ENCODE measurements at places on chromosomes 5 and 9. TPM values are rescaled to one million over a fixed set of nuclear protein-coding genes. Genes with fewer than 3 reads are reported as not detected.
A peak's percentile ranks its signal among the peaks of the same experiment; 100 is the strongest.

SLC6A3 gene
- total RNA-seq: 0.33 TPM

ANP32B gene
- total RNA-seq: 44.7 TPM

- no peaks in the 10 kb centered on the region for H3K36me3 ChIP-seq
- H3K27me3 ChIP-seq: no peaks in the 10 kb centered on the region
- no peak overlapping the region for H3K4me3 ChIP-seq
- H3K27ac ChIP-seq: no peak overlapping the region
Measured at GRCh38 chr9:72979405-72980100, 26.7 kb upstream of the ALDH1A1 start.

DNA sequence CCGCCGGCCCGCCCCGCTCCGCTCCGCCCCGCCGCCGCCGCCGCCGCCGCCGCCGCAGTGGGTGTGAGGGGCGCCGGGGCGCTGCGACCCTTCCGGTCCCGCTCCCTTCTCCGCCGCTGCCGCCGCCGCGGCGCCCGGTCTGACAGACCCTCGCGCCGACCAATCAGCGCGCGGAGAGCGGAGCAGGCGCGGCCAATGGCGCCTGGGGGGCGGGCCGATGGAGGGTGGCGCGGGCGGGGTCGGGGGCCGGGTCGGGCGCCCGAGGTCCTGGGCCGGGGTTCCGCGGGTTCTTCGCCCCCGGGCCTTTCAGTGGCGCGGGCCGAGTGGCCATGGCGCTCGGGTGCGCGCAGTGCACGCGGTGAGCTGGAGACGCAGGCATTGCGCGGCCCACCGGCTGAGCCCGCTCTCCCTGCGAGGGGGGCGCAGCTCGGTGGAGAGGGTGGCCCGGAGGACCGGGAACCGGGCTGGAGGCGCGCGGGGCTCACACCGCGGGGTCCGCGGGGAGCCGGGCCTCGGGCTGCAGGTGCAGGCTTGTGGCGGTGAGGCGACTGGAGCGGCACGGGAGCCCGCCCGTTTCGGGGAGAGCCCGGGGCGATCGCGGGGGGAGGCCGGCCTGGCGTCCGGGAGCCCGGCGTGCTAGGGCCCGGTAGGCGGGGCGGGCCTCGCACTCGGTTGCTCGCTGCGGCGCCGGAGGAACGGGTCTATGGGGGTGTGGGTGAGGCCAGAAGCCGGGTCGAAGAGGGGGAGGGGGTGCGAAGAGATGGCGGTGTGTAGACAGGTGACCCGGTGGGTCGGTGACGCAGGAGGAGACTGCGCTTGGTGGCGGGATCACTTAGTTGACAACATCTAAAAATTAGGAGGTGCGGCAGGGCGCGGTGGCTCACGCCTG lies at the start of gene MAPK9:
Gene MAPK9 (minus strand): TSS at position 141 of the 889 bp plus-strand sequence. CDS start 11,522 bp downstream, outside the sequence.
- H3K36me3 ChIP-seq: no peaks in the 10 kb centered on the region
- H3K4me3 ChIP-seq: peak within 1 kb of the TSS; percentile 98
- H3K27ac ChIP-seq: peak within 1 kb of the TSS; percentile 87
- H3K27me3 ChIP-seq: no peaks in the 10 kb centered on the region
- H3K4me1 ChIP-seq: peaks cover 14% of the 10 kb centered on the region
- no peak for DNase-seq

NR5A1 gene
- 0.52 TPM for total RNA-seq

- no peak overlapping the region for H3K4me3 ChIP-seq
- H3K36me3 ChIP-seq: no peaks in the 10 kb centered on the region
- H3K27me3 ChIP-seq: no peaks in the 10 kb centered on the region
- no peaks in the 10 kb centered on the region for H3K4me1 ChIP-seq
- no peak overlapping the region for H3K27ac ChIP-seq
Measured at GRCh38 chr5:171541341-171541776, 121.9 kb downstream of the FGF18 start.

SLC4A9 gene
- not detected for total RNA-seq

DNA sequence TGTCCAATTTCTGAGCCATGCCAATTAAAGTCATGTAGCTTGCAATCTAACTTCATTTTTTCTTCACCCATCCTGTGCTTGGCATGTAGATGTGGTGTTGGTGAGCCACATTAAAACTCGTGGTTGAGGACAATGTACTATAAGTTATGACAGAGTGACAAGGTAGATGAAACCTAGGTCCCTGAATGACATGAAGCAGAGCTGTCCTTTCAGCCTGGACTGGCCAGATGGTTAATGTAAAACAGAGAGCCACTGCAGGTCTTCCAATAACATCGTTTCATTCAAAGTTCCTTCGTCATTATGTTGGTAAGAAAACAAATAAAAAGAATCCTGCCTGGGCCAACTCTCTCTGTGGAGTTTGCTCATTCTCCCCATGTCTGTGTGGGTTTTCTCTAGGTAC lies 856.5 kb upstream of the SEMA6A start:
- no peaks in the 10 kb centered on the region for H3K4me1 ChIP-seq
- DNase-seq: no peak
- no peaks in the 10 kb centered on the region for H3K27me3 ChIP-seq
- no peaks in the 10 kb centered on the region for H3K36me3 ChIP-seq
- no peak overlapping the region for H3K4me3 ChIP-seq
- no peak overlapping the region for H3K27ac ChIP-seq

HAND1 gene
- 0.19 TPM for total RNA-seq

SPINK6 gene
- total RNA-seq: 1.2 TPM

GRCh38 chr5:155598552-155598951 lies 585.0 kb downstream of the KIF4B start:
- no peaks in the 10 kb centered on the region for H3K4me1 ChIP-seq
- H3K36me3 ChIP-seq: no peaks in the 10 kb centered on the region
- no peak for DNase-seq
- no peak overlapping the region for H3K27ac ChIP-seq
- H3K27me3 ChIP-seq: no peaks in the 10 kb centered on the region

C5orf58 gene
- not detected for total RNA-seq

CER1 gene
- total RNA-seq: 0.05 TPM

- H3K27ac ChIP-seq: no peak overlapping the region
- H3K27me3 ChIP-seq: no peaks in the 10 kb centered on the region
- peaks cover 8% of the 10 kb centered on the region for H3K36me3 ChIP-seq
- no peaks in the 10 kb centered on the region for H3K4me1 ChIP-seq
- H3K4me3 ChIP-seq: no peak overlapping the region
Measured at GRCh38 chr9:128836509-128837145, 7.0 kb upstream of the SPOUT1 start.

CTSV gene
- total RNA-seq: 129 TPM

DNA sequence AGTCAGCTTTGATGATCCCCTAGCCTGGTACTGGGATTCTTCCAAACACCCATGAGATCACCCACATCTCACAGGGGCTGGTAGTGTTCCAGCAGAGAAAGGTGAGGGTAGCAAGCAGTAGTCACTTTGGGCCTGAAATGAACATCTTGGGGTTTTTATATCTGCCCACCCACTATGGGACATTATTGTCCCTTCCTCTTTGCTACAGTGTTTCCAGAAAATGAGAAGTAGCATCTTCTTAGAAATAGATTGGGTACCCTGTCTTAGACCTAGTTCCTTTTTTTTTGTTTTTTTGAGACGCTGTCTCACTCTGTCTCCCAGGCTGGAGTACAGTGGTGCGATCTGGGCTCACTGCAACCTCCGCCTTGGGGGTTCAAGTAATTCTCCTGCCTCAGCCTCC lies 249.2 kb upstream of the ANKRD55 start:
- H3K27ac ChIP-seq: no peak overlapping the region
- peaks cover 23% of the 10 kb centered on the region for H3K4me1 ChIP-seq
- no peaks in the 10 kb centered on the region for H3K36me3 ChIP-seq
- no peak overlapping the region for H3K4me3 ChIP-seq
- H3K27me3 ChIP-seq: peaks cover 31% of the 10 kb centered on the region

GRCh38 chr5:67358186-67358585 lies 161.6 kb upstream of the CD180 start:
- H3K27ac ChIP-seq: no peak overlapping the region
- no peaks in the 10 kb centered on the region for H3K36me3 ChIP-seq
- no peaks in the 10 kb centered on the region for H3K4me1 ChIP-seq
- no peak overlapping the region for H3K4me3 ChIP-seq
- no peaks in the 10 kb centered on the region for H3K27me3 ChIP-seq

DNA sequence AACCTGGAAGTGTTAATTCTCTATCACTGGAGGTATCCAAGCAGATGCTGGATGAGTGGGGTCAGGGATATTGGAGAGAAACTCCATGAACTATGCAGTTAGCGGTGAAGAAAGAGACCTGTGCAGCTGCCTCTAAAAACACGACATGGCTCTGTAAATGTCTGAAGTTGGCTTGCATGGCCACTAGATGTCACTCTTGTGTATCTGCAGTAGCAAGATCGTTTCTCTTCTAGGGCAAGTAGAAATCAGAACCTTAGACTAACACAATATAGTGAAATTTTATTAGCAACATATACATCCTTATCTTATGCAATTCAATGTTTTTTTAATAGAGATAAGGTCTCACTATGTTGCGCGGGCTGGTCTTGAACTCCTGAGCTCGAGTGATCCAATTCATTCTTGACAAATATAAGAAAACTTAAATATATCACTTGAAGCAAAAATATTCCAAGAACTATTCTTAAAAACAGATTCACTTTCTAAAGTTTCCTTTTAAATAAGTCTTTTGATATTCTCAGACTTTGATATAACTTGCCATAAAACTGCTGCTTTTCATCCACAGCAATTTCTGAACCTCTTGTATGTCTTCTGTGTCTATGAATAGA lies 2.9 kb downstream of the OR2S2 start:
- H3K27ac ChIP-seq: no peak overlapping the region
- no peaks in the 10 kb centered on the region for H3K4me1 ChIP-seq
- DNase-seq: peak; percentile 86
- H3K27me3 ChIP-seq: no peaks in the 10 kb centered on the region

DNA sequence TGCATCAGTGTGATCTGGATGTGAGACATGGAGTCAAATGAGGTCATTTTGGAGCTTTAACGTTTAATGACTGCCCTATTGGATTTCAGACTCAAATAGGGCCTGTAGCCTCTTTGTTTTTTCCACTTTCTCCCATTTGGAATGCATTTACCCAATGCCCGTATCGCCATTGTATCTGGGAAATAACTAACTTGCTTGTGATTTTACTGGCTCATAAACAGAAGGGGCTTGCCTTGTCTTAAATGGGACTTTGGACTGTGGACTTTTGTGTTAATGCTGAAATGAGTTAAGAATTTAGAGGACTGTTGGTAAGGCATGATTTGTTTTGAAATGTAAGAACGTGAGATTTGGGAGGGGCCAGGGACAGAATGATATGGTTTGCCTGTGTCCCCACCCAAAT lies 494.6 kb downstream of the CHSY3 start:
- no peaks in the 10 kb centered on the region for H3K27me3 ChIP-seq
- no peak overlapping the region for H3K27ac ChIP-seq
- H3K4me3 ChIP-seq: no peak overlapping the region
- H3K36me3 ChIP-seq: no peaks in the 10 kb centered on the region
- H3K4me1 ChIP-seq: no peaks in the 10 kb centered on the region
- no peak for DNase-seq

DNA sequence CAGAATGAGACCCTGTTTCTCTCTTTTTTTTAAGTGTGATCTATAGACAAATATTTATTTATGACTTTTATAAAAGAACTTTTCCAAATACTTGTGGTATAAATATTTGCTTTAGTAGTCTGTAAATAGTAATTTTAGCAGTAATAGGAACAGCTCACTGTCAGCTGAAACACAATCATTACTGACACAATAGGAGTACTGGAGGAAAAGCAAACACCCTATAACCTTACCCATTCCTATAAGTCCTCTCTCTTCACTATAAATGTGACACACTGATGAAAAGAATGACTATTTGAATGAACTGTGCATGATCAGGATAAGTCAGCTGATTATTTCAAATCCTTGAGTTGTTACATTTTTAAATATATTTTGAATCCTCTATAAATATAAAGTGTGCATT lies 72.4 kb downstream of the CDH12 start:
- no peaks in the 10 kb centered on the region for H3K36me3 ChIP-seq
- no peak for DNase-seq
- no peak overlapping the region for H3K4me3 ChIP-seq
- no peaks in the 10 kb centered on the region for H3K4me1 ChIP-seq

DNA sequence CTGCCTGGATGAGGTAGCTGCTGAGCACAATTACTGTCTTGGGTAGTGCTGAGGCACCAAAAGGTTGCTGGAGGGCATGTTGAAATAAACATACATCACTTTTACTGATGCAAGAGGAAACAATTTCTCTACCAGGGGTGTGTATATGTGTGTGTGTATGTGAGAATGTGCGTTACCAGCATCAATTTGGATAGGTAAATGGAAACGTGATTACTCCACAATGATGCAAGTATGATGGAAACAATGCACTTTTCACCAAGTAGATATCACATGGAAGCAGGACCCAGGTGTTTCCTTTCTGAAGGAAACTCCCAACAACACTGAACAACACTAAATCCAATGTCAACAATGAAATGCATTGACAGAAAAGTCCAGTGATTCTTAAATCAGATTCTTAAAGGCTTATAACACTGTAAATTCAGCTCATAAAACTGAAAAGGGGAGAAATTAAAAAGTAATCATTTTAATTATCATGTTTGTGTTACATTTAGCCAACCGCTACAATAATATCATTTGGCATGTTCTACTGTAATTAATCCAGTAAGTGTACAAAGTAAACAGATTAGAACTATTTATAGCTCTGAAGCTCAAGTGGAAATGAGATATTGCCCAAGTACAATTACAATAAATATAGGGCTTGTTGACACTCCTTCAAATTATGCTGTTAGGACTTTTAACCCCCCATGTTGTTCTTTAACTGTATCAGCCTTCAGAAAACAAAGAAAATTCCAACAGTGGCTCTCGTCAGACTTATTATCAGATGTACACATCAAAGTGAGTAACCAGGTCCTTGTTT lies 25.3 kb downstream of the YIPF5 start:
- no peaks in the 10 kb centered on the region for H3K36me3 ChIP-seq
- no peak overlapping the region for H3K27ac ChIP-seq
- peaks cover 7% of the 10 kb centered on the region for H3K4me1 ChIP-seq
- H3K27me3 ChIP-seq: no peaks in the 10 kb centered on the region
- H3K4me3 ChIP-seq: no peak overlapping the region

NTMT1 gene
- 23.9 TPM for total RNA-seq

CAMSAP1 gene
- total RNA-seq: 28.5 TPM

DNA sequence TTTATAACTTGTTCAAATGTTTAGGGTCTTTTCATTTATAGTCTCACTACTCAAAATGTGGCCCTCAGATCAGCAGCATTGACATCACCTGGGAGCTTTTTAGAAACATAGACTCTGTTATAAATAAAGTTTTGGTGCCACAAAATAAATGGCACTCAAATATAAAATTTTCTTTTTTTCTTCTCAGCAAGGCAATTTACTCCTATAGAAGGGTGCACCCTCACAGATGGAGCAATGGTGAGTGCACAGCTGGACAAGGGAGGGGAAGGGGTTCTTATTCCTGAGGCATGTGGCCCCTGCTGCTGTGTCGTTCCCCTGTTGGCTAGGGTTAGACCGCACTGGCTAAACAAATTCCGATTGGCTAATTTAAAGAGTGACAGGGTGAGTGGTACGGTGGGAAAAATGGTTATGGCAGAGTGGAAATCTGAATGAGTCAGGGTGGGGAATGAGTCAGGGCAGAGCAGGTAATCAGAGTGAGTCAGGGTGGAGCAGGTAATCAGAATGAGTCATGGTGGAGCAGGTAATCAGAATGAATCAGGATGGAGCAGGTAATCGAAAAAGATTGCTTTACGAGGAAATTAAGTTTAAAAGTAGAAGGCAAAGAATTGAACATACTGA lies 31.8 kb upstream of the C7 start:
- no peaks in the 10 kb centered on the region for H3K36me3 ChIP-seq
- H3K27ac ChIP-seq: no peak overlapping the region
- H3K4me3 ChIP-seq: no peak overlapping the region
- no peaks in the 10 kb centered on the region for H3K4me1 ChIP-seq

SPATA31E1 gene
- not detected for total RNA-seq

- no peak for DNase-seq
- no peaks in the 10 kb centered on the region for H3K36me3 ChIP-seq
- no peaks in the 10 kb centered on the region for H3K27me3 ChIP-seq
- no peak overlapping the region for H3K4me3 ChIP-seq
- peaks cover 31% of the 10 kb centered on the region for H3K4me1 ChIP-seq
Measured at GRCh38 chr5:110106750-110107149, 417.0 kb downstream of the MAN2A1 start.

Data from thymus (tissue), 14 donors.